ENCODE measurements at places on chromosomes 11 and 22.

- DNase-seq, result no peak
These were observed 39.2 kb upstream of the DMC1 start for GRCh38 chr22:38608992-38609750.

DNA sequence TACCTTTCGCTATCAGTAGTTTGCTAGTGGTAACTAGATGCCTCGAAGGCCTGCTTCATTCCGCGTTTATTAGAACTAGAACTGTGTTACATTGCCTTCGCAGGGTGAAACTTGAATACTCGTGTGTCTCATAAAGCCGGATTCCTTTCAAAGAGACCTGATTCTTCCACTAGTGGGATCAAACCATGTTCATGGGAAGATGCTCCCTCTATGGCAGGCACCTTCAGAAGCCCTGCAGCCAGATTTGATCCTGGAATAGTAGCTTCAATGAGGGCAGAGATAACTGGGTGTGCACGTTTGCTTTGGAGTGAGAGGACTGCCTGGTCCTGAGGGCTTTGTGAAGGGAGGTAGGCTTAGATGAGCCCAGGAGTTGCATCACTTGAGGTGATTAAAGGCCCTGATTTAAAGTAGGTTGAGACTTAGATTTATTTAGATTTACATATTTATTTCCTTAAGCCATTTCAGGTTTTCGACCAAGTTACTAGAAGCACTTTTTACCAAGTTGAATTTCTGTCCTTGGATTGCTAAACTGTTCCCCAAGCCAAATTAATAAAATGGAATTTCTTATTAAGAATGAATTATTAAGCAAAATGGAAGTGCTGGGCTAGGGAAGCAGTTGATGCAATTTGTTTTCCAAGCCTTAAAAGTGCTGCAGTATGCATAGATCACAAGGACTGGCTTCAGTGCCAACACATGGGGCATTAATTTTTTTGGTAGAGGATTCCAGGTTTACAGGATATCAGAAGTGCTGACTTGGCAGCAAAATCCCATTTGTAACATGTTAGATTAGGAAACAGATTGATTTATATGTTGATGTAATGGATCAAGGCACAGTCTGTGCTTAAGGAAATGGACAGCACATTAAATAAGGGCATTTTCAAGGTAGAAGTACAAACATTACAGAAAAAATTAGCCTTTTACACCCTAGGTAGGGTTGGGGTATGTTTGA, 32.9 kb downstream of the APLP2 start:
- no peak for DNase-seq

DNA sequence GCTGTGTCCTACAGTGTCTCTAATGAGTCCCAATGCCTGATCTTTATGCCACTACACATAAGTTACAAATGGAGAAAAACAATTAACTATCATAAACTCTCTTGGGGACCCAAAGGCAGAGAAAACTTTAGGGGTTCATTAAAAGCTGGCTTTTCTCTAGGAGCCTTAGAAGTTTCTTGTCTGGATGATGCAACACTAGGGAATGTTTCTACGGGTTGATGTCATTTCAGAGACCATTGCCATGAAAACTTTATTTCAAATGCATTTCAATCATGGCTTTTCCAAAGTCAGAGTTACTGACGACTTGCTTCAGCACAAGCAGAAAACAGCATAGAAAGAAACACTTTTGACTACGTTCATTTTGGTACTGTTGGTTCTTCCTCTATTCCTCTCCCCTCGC, 8.5 kb upstream of the OR8B12 start:
- no peak for DNase-seq

- DNase-seq, result no peak
These were observed 23.1 kb downstream of the FADD start for GRCh38 chr11:70226183-70226582.

- no peak for DNase-seq
These were observed 59.6 kb downstream of the ST14 start for GRCh38 chr11:130219148-130219547.

GRCh38 chr11:126432065-126432461, 76.6 kb downstream of the ST3GAL4 start:
- DNase-seq, result no peak

GRCh38 chr11:61574611-61575010, 6.3 kb downstream of the SYT7 start:
- no peak for DNase-seq

DNA sequence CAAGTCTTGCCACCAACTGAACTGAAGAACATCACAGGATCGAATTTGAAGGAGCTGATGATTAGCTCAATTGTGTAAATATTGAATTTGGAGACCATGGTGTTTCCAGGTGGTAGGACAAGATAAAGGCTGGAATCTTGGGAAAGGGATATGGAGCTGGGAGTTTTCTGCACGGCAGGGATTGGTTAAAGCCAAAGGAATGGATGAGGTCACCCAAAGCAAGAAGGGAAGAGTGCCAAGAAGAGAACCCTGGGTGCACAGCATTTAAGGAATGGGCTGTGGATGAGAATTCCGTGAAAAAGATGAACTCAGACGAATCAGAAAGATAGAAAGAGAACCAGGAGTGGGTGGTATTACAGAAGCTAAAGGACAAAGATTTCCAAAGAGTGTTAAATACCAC, 29.4 kb upstream of the RRAS2 start:
- no peak for DNase-seq

- DNase-seq, result no peak
These were observed 281.7 kb downstream of the LRRC4C start for GRCh38 chr11:41177791-41178190.
